ENCODE measurements at places on chromosomes 16 and 17.

- DNase-seq, result no peak
Measured at GRCh38 chr17:14307560-14308024, 6.7 kb downstream of the HS3ST3B1 start.

GRCh38 chr16:79994418-79994817 lies 393.9 kb upstream of the MAF start:
- no peak for DNase-seq

GRCh38 chr16:88505405-88506082 lies 52.5 kb downstream of the ZFPM1 start:
- peak; percentile 27 for DNase-seq

- no peak for DNase-seq
Measured at GRCh38 chr16:86977076-86977676, 340.0 kb downstream of the C16orf95 start.

- peak; percentile 38 for DNase-seq
Measured at GRCh38 chr17:75587675-75588595, at the start of gene MYO15B. MYO15B (plus strand) TSS chr17:75587800; CDS start chr17:75588058, 258 bp downstream.

DNA sequence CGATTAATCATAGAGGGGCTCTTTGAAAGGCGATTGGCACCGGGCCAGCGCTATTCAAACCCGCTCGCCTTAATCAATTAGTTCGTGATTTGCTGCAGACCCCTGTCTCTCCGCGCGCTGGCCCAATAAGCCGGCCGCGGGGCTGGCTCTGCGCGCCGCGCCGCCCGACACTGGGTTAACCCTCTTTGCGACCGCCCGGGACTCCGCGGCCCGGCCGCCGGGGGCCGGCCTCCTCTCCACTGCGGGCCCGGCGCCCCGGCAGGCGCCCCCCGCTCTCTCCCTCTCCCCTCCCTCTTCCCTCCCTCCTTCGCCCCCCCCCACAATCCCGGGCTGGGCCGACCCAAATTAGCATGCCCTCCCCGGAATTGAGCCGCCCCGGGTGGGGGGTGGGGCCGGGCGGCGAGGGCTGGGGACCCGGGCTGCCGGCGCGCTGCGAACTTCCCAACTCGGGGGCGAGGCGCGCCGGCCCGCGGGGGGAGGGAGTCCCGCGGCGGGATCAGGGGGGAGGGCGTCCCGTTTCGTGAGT lies 428 bp upstream of the SALL1 start:
- DNase-seq, result no peak

- no peak for DNase-seq
Measured at GRCh38 chr16:53846971-53847370, 143.0 kb downstream of the FTO start.

DNA sequence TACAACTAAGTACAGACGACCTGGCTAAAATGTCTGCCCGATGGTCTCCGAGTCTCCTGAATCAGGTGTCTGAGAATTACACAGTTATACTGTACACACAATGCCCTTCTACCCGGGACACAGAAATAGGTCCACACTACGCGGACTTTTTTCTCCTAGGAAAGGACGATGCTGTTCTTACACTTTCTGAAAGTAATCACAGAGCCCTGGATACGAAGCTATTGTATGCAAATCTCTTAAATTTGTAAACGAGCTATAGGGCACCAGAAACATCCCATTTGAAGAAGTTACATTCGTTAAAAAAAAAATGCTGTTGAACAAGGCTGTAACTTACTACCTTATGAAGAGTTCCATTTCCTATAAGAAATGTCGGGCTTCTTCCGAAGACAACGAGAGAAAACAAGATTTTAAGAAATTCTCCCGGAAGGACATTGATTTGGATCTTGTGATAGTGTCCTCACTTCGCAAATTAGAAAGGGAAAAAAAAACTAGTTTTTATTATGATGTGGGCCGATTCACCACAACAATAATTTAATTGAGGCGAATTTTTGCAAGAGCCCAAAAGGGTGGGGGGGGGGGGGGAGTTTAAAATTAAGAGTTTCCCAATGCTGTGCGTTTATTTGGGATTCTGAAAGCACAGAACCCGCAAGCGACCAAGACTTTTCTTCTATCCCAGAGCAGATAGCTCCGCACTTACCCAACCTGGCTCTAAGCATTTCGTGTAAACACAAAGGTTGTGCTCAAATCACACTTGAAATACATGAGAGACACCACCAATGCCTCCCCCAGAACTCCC lies 1.5 kb upstream of the SOX9 start:
- no peak for DNase-seq

DNA sequence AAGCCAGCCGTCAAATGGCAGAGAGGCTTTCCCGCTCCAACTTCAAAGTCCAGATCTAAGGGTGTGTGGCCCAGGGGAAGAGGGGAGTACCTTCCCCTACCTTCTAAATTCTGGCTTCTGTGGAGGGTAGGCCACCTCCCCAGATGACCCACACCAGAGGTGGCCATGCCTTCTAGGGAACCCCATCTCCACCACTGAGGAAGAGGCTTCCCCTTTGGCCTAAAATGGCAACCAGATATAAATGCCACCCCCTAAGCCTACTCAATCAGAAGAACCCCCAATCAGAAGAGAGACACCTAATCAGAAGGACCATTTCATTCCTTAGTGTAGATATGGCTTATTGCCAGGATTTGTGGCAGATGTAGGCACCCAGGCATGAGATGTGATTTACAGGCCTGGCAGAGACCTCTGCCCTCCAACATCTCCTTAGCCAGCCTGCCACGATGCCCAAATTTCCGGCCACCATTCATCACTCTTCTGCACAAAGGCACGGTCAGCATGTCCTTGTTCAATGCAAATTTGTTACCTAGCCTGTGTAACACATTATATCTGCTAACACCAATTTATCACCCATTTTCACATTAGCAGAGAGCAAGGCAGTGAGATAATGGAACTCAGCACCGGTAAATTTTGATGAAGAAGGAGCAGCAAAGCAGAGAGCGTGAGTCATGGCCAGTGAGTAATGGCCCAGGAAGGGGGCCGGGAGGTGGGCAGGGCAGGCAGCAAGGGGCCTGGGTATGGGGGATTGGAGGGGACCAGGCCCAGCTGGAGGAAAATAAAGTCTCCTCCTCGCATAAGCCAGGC lies 1.2 kb upstream of the MGAT5B start:
- no peak for DNase-seq

DNA sequence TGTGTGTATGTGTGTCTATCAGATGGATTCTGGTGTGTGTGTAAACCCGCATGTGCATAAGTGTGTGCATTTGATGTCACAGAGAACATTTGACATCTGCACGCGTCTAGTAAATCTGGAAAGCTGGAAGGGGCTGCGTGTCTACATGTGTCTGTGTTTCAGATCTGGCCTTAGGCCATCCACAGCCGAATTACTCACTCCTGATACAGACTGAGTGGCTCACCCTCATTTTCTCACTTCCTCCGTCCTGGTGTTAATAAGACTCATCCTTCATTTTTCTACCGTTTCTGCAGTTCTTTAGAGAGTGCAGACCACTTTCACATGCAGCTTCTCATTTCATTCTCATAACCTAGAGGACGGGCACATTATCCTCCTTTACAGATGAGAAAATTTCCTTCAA lies 491.6 kb downstream of the CDH13 start:
- DNase-seq, result no peak

- DNase-seq, result no peak
Measured at GRCh38 chr16:70572050-70572925, 48.7 kb downstream of the SF3B3 start.

DNA sequence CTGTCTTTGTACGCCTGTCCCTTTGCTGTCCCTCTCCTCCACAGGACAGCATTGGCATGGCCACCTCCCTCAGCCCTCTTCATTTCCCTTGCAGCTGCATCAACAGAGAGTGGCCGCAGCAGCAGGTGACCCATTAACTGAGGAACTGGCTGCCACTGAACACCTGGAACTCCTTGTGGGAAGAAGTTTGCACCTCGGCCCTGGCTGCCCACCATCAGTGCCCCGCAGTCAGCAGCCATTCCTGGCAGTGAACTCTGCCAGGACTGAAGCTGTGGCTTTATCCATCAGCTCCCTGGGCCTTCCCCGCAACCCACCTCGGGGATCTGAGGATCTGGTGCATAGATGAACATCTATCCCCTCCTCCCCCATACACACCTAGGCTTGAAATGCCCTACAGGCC lies 13.1 kb upstream of the RNF135 start:
- no peak for DNase-seq

- no peak for DNase-seq
Measured at GRCh38 chr17:17757956-17758845, 76.9 kb downstream of the RAI1 start.

GRCh38 chr17:30594223-30594952 lies 117.2 kb downstream of the GOSR1 start:
- no peak for DNase-seq

- no peak for DNase-seq
Measured at GRCh38 chr17:80109713-80110446, 8.5 kb downstream of the GAA start.

- DNase-seq, result no peak
Measured at GRCh38 chr17:3594976-3595375, 14.2 kb downstream of the TRPV1 start.

DNA sequence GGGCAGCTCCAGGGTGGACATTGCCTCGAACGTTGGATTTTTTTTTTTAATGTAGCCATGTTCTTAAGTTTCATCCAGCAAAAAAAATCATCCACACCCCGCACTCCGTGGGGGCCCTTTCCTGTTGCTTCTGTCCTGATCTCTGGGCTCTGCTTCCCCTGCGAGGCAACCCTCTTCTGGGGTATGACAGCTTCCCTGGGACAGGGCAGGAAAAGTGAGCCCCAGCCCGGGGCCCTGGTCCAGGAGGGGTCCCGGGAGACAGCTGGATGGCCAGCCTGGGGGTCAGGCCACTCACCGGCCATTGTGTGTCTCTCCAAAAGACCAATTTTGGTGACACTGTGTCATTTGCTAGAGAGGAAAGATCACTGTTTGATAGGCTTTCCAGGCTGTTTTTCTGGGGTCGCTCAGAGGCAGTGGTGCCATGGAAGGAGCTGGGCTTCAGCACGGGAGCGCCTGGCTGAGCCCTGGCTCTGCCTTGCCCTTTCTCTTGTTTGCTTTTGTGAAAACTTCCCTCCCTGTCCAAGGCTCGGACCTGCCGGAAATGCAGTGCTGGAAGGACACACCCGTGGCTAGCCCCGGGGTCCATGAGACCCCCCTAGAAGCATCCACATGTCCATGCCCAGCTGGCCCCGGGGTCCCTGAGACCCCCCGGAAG lies 41.0 kb upstream of the CHMP6 start:
- DNase-seq, result no peak

- peak; percentile 86 for DNase-seq
Measured at GRCh38 chr17:40531051-40531991, 29.9 kb upstream of the TNS4 start.

DNA sequence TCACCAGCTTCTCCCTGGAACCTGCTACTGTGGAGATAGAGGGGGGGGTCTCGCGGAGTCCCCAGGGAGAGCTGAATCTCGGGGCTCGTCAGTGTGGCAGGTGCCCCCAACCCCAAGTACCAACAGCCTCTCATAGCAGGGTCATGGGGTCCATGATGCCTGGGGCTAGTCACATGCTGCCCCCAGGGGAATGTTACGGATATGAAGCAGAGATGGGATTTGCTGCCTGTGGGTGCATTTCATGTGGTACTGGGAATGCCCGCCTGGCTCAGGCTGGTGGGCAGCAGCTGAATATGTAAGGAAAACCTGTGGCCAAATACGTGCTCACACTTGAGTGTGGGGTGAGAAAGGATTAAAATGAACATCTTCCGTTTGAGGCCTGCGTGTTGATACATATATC lies 49.4 kb downstream of the MEAK7 start:
- DNase-seq, result no peak

- no peak for DNase-seq
Measured at GRCh38 chr16:19127674-19128131, 13.9 kb downstream of the ITPRIPL2 start.

GRCh38 chr17:45087978-45088377 lies 26.9 kb downstream of the NMT1 start:
- no peak for DNase-seq

DNA sequence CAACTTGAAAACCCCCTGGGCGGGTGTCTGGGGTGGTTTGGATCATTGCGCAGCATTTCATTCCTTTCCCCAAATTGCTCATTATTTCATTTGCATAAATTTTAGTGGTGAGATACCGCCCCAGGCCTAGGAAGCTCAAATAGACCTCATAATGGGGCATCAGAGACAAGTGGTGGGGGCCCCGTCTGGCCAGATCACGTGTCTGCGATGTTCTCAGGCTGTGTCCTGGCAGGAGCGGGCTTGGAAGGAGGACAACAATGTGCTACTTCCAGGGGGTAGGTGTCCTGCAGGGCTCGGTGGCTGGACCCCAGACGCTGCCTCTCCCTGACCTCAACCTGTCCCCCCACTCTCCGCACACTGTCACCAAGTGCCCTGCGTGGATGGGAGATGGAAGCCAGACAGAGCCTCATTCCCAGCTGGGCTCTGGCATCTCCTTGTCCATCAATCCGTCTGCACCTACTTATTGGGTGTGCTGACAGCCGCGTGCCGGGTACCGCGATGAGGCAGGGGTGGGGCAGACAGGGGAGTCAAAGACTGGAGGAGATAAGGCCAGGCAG lies 116.9 kb downstream of the NTN1 start:
- no peak for DNase-seq

DNA sequence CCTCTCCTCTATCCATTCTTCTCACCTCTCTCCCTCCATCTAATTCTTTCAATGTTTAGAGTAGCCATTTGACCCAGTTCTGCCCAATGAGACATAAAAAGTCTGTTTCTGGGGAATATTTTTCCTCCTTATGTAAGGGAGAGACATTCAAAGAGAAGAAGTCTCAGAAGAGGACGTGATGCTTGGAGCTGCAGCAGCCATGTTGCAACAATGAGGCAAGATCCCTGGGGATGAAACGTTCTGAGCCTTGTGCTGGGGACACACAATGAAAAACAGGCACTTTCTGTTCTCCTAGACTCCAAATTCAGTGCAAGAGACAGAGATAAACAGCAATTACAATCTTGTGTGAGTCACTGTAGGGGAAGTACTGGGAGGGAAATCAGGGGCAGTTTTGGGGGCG lies 130.8 kb downstream of the FOXL1 start:
- DNase-seq, result no peak

DNA sequence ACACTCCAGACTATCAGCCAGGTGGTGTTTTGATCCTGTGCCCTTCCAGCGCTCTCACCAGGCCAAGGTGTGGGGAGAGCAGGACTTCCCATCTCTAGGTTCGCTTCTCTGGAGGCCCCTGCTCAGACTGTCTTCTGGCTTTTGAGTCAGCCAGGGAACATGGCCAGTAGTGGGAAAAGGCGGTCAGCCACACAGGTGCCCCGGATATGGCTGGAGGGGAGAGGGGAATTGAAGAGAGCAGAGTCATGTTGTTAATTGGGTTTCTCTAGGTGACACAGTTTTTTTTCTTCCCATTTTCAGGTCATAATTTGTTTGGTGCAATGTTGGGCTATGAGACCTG lies 1.5 kb downstream of the MINK1 start:
- DNase-seq, result no peak

DNA sequence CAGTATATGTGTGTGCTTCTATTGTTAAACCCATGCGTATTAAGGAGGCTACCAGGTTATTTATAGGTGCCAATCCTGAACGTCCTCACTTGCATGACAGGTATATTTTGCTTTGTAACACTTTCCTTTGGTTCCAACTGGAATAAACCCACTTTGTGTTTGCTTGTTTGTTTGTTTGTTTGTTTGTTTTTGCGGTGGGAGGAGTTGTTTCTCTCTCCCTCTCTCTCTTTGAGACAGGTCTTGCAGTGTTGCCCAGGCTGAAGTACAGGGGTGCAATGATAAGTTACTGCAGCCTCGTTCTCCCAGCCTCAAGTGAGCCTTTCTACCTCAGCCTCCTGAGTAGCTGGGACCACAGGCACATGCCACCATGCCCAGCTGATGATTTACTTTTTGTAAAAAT lies 28.7 kb downstream of the NACA2 start:
- no peak for DNase-seq

GRCh38 chr16:28555561-28555960 lies 1.8 kb downstream of the SGF29 start:
- no peak for DNase-seq
